Large intestine (tissue), 12 donors: ENCODE measurements at places on chromosomes 16 and 17. TPM values are rescaled to one million over a fixed set of nuclear protein-coding genes. Genes with fewer than 3 reads are reported as not detected.

Gene ESRP2
- polyA plus RNA-seq: 40.0 TPM

Gene WDR45B
- 65.7 TPM for polyA plus RNA-seq

Gene ZNF423
- polyA plus RNA-seq: 6.7 TPM

Gene KLHL10
- 0.06 TPM for polyA plus RNA-seq

Gene CDH16
- polyA plus RNA-seq: 7.9 TPM

Gene AGRP
- 0.13 TPM for polyA plus RNA-seq

Gene TP53TG3F
- polyA plus RNA-seq: not detected

Gene SERPINF2
- 14.3 TPM for polyA plus RNA-seq

Gene GRAP
- 2.9 TPM for polyA plus RNA-seq

Gene ABAT
- polyA plus RNA-seq: 55.7 TPM

Gene SLFN12L
- polyA plus RNA-seq: 1.4 TPM

Gene TEKT1
- 0.25 TPM for polyA plus RNA-seq

Gene KRT23
- 0.18 TPM for polyA plus RNA-seq

Gene TMEM92
- 75.9 TPM for polyA plus RNA-seq

Gene KCNJ18
- not detected for polyA plus RNA-seq

Gene GRIN2A
- polyA plus RNA-seq: 0.10 TPM

Gene ZACN
- 23.7 TPM for polyA plus RNA-seq

Gene EMP2
- 17.0 TPM for polyA plus RNA-seq
